ENCODE measurements at places on chromosomes 11 and 22.

- DNase-seq = no peak
These were observed 30.5 kb upstream of the TTLL12 start for GRCh38 chr22:43217285-43218030.

GRCh38 chr22:46617207-46617985, 2.8 kb upstream of the GRAMD4 start:
- no peak for DNase-seq

DNA sequence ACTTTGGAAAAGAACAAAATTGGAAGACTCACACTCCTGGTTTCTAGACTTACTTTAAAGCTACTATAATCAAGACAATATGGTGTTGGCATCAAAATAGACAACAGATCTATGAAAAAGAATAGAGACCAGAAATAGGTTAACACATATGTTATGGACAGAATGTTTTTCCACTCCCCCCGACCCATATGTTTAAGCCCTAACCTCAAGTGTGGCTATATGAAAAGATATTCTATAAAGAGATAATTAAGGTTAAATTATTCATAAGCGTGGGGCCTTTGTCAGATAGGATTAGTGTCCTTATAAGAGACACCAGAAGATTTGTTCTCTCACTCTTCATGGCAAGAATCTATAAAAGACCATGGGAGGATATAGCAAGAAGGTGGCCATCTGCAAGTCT, 440.0 kb downstream of the AASDHPPT start:
- no peak for DNase-seq

GRCh38 chr11:70601861-70602538, 203.7 kb downstream of the CTTN start:
- DNase-seq = no peak

GRCh38 chr11:99742501-99742900, 721.8 kb downstream of the CNTN5 start:
- DNase-seq = no peak

- no peak for DNase-seq
These were observed 2.3 kb upstream of the RAD9A start for GRCh38 chr11:67389477-67389876.

DNA sequence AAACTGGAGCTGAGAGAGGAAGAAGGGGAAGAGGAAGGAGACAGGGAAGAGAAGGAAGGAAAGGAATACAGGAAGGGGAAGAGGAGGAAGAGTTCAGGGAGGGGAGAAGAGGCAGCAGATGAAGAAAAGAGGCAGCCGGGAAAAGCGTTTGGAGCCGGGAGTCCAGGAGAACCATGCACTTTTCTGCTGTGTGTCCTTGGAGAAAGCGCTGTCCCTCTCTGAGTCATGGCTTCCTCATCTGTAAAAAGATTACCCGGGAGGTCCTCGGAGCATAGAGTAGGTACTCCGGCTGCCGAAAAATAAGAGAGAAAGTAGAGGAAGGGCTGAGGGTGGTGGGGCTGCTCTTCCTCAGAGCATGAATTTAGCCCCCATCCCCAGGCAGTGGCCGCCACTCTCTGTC, 226.9 kb downstream of the MN1 start:
- no peak for DNase-seq

DNA sequence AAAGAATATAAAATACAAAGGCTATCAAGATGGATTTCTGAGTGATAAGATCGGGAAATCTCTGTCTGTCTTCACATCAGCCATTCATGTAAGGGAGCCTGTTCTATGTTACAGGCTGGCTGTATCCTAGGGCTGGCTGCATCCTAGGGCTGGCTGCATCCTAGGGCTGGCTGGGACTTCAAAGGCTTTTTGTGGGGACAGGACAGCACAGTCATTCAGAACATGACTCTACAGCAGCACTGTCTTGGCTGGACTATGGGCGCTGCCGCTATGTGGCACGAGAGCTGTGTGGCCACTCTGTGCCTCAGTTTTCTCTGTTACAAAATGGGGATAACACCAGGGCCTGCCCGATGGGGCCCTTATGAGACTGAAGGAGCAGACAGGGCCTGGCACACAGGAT, 10.2 kb downstream of the ADAMTS8 start:
- no peak for DNase-seq

- DNase-seq = no peak
These were observed 6.0 kb upstream of the MS4A4A start for GRCh38 chr11:60274416-60274815.

Measured in MCF 10A (cell line).